Activated CD4-positive, alpha-beta T cell treated with anti-CD3 and anti-CD28 coated beads, Interleukin-2, amount 50 U/mL, for 1 hour (primary cell): ENCODE measurements at places on chromosomes 11 and 22.

DNA sequence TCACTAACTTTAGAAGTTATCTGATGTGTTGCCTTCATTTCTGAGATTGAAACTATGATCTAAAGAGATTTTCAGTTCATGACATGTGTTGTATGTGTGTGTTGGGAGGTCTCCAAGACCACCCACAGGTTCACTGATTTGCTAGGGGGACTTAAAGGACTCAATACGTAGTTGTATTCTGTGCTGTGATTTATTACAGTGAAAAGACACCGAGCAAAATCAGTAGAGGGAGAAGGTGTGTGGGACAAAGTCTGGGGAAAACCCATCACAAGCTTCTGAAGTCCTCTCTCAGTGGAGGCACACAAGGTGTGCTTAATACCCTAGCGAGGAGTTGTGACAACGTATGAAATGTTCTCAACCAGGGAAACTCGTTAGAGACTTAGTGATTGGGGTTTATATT lies 35.6 kb downstream of the RNF169 start:
- no peak for DNase-seq

- no peak for DNase-seq
Observed at GRCh38 chr11:45470794-45471167, 184.6 kb upstream of the SYT13 start.

GRCh38 chr22:28186641-28187040 lies 267.6 kb upstream of the PITPNB start:
- no peak for DNase-seq

GRCh38 chr11:79440571-79441460 lies at the start of gene TENM4:
Gene TENM4, minus strand, starts transcription at chr11:79441030. Its CDS starts 371,086 bp downstream, at chr11:79069944.
- DNase-seq = no peak

DNA sequence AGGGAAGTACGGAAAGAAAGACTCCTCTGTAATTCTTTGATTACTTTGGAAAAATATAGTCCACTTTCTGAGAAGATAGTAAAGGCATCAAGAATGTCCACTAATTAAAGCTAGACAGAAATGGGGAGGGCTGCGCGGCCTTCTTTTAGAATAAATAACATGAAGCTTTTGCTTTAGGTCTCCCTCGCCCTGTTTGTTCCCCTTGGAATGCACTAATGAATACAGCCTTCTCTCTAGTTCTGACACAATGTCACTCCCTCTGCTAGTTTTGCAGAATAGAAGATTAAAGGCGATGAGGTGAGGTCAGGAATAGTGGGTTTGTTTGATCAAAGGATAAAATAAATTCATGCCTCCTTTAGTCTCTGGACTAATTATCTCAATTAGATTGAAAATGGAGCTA lies 543.9 kb downstream of the OPCML start:
- no peak for DNase-seq

- no peak for DNase-seq
Observed at GRCh38 chr22:41745968-41746367, 46.7 kb downstream of the MEI1 start.
